Activated CD4-positive, alpha-beta memory T cell treated with anti-CD3 and anti-CD28 coated beads, Interleukin-2, amount 10 ng/mL, durations not matched to agents 7 days and 5 days (primary cell): ENCODE measurements at places on chromosomes 2 and 18. TPM values are rescaled to one million over a fixed set of nuclear protein-coding genes. Genes with fewer than 3 reads are reported as not detected.

Gene MEP1B
- total RNA-seq, result 0.13 TPM

Gene AGXT
- total RNA-seq, result not detected

Gene ERBB4
- not detected for total RNA-seq

DNA sequence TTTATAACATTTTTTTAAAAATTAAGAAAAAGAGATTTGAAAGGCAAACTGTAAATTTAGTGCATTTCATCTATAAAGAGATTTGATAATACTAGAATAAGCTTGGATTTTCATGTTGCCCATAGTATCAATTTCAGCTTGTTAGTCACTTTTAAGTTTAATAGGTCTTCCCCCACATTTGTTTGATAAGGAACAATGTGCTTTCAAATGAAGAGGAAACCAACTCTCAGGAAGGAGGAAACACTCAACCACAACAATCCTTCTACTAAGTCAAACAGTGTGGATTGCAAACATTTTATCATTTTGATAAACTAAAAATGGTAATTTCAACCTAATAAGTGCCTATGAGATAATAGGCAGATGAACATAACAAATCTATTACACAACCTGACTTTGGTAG is 397.1 kb upstream of the CDH20 start:
- no peaks in the 10 kb centered on the region for H3K36me3 ChIP-seq
- no peak overlapping the region for H3K27ac ChIP-seq
- DNase-seq, result no peak
- no peaks in the 10 kb centered on the region for H3K27me3 ChIP-seq
- no peaks in the 10 kb centered on the region for H3K4me1 ChIP-seq

DNA sequence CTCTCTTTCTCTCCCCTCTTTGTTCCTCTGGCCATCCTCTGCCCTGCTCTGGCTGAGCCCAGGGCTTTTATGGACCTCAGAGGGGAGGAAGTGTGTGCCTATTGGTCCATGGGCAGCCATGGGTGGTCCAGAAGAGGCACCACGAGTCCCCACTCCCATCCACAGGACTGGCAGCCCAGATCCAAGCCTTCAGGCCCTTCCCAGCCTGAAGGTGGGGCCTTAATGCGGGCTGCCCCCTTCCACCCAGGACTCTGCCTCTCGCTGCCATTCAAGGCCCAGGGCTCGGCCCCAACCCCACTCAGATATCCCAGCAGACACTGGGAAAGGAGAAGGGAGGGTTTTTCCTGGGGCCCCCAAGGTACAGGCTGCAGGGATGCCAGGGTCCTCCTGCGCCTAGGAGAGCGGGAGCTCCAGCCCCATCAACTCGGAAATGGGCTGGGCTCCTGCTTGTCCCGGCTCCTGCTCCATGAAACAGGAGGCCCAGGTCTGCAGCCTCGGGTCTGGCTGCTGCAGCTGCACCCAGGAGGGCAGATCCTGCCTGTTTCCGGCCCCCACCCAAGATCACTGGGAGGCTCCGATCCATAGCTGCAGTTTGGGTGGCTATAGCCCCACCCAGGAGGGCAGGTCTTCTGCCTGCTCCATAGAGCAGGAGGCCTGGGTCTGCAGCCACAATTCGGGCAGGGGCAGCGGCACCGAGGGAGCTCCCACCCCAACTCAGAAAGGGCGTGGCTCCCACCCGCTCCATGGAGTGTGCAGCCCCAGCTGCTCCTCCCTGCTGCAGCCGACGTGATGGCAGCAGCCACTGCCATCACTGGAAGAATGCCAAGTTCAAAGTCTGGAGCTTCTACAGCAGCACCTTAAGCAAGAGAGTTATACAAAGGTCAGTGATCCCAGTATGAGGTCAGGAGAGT is 116.6 kb upstream of the RBBP8 start:
- peaks cover 25% of the 10 kb centered on the region for H3K27me3 ChIP-seq
- H3K36me3 ChIP-seq, result no peaks in the 10 kb centered on the region
- no peak overlapping the region for H3K27ac ChIP-seq
- H3K4me1 ChIP-seq, result no peaks in the 10 kb centered on the region
- no peak overlapping the region for H3K4me3 ChIP-seq
